Fibroblast of pulmonary artery (primary cell): ENCODE measurements at places on chromosomes 2 and 18.
A peak's percentile ranks its signal among the peaks of the same experiment; 100 is the strongest.

- no peak for DNase-seq
Measured at GRCh38 chr2:38129987-38130386, 54.0 kb upstream of the CYP1B1 start.

GRCh38 chr2:6352906-6353515 is 512.7 kb downstream of the CMPK2 start:
- no peak for DNase-seq

GRCh38 chr2:66489436-66489835 is 54.5 kb downstream of the MEIS1 start:
- no peak for DNase-seq

GRCh38 chr2:227813229-227813561 is 447 bp upstream of the CCL20 start:
- DNase-seq, result no peak

- no peak for DNase-seq
Measured at GRCh38 chr18:12849548-12849947, 34.5 kb downstream of the PTPN2 start.

DNA sequence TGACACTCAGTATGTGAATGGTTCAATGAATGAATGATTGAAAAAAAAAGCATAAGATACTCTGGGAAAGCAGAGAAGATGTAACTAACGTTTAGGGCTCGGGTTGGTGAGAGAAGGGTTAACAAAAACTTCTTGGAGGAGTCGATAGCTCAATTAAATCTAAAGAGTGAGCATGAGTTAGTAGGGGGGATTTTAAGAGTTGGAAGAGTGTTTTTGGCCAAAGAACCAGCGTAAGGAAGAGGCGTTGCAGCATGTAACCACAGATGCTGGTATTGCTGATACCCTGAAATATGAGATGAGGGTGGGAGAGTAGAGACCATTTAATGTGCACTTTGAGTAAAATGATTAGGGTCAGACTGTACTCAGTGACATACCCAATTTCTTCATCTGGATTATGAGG is 14.5 kb downstream of the ARHGAP28 start:
- DNase-seq, result no peak

GRCh38 chr2:121479882-121480522 is 50.7 kb upstream of the RNU4ATAC start:
- DNase-seq, result peak; percentile 23

DNA sequence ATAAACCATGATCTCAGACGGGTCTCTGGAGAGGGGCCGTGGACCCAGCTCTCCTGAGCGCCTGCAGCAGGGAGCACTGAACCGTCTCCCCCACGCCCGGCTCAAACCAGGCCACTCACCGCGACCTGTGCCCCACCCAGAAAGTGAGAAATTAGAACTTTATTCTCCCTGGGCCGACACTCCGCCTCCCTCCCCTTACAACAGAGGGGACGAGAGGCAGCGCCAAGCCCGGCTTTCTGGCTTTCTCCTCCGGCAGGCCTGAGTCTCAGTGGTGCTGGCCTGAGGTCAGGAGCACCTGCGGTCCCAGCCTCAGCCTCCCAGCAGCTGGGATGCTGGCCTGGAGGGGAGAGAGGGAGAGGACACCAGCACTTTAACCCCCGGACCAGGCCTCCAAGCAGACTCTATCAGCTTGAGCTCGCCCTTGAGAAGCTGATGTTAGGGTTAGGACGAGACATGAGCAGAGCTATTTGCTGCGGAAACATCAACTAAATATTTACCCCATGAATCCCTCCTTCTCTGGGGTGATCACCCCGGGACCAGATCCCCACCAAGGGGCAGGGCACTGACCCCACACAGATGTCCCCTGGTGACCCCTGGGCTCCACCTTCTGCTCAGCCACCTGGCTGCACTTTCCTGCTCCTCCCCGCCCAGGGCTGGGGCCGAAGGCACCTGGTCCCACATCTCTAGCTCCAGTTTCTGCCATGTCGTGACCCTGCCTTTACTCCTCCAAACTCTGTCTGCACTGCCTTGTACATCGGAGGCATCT is 856.3 kb upstream of the SALL3 start:
- DNase-seq, result no peak
